ENCODE measurements at places on chromosomes 2 and 18.

DNA sequence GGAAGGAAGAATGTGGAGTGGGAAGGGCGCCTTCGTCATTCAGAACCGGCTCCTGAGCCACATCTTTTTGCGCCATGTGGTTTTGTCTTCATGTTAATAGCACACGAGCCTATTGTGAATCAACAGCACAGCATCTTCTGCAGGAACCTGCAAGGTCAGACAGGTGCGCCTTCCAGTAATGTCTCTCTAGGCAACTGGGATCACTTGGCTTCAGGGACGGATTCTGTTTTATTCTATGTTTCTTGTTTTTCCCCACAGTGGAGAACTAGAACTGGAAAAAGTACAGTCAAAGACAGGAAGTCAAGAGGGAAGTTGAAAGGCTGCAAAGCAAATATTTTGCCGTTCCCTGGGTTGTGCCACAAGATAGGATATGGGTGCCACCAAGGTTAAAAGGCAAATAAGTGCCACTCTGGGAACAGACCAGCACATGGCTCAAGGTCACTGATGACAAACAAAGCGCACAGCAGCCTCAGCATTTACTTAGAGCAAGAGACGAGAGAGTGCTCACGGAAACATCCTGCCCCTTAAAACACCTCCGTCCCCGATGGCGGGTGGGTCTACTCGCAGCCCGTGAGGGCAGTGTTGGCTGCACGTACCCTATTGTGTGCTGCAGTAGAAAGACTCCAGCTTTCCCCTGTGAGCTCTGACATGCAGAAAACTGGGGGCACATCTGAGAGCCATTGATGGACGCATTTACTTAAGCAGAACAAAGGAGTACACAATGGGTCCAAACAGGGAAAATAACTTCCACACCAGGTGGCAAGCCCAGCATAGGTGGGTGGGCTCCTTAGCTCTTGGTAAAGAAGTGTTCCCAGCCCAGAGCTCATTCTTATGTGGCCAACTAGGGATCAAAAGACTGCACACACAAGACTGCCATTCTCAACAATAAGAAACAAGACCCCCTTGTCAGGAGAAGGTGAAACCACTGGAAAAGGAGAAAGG is 107.2 kb upstream of the PARD3B start:
- no peak for DNase-seq

- DNase-seq, result no peak
These were observed 137.7 kb downstream of the TANC1 start for GRCh38 chr2:159106109-159106508.

DNA sequence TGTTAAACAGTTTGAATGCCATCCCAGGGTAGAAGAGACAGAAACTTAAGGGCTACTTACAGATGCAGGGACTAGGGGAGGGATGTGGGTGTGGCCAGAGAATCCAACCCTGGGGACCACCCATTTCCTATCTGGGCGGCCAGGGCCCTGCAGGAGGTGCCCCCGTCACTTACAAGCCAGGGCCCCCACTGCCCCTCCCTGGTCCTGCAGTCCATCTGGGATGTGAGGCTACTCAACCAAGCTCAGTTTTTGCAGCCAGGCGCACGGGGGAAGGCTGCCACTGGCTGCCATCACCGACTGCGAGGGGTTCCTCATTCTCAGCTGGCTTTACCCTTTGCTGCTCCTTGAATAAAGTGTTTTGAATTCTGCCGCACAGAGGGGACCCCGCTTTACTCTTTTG is 42.1 kb downstream of the RRM2 start:
- DNase-seq, result no peak

DNA sequence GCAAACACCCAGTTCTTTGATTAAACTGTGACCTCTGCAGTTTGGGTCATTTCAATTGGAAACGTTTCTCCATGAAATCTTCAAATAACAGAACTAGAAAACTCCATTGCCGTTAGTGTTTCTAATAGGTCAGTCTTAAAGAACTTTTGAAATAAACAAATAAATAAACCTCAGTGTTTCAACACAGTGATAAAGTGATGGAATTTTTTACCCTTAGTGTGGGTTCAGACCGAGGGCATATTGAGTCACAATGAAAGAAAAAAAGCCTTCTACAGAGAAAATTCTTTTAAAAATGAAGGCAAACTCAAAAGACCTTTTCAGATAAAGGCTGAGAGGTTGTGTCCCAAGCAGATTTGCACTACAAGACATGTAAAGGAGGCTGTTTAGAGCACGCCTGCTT is 149.6 kb downstream of the NCKAP5 start:
- DNase-seq, result no peak

DNA sequence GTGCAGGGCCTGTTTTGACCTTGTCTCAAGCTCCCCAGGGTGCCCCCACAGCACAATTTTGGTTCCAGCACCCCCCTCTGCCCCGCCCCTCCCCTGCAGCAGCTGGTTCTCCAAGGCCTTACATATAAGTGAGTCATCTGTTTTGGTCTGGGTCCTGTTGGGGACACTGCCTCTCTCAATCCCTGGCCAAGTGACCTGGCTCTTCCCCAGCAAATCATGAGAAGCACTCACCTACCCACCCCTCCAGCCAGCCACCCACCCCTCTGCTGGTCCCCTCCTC is 90.5 kb downstream of the INHBB start:
- no peak for DNase-seq

GRCh38 chr18:4130734-4131719 is 324.1 kb downstream of the DLGAP1 start:
- DNase-seq, result no peak

- no peak for DNase-seq
These were observed 13.1 kb downstream of the PID1 start for GRCh38 chr2:229257985-229258384.

DNA sequence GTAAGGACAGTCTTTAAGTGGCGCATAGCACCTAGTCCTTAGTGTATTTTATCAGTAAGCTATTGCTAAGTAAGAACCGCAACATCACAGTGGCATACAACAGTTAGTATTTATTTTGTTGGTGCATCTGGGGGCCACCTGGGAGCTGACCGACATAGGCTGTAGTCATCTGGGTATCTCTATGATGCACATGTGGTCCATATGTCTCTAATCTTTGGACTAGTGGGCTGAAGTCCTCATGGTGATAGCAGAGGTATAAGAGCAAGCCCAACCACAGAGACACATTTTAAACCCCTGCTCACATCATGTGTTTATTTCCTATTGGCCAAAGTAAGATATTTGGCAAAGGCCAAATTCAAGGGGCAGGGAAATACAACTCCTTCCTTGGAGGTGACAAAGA is 2.9 kb downstream of the CAMKMT start:
- DNase-seq, result no peak

- DNase-seq, result no peak
These were observed 8.9 kb downstream of the MAPRE2 start for GRCh38 chr18:35050028-35050546.

- no peak for DNase-seq
These were observed 190.7 kb upstream of the CCDC68 start for GRCh38 chr18:55149994-55150393.
